IPS DF 6.9 (cell line): ENCODE measurements at places on chromosomes 4 and X.

GRCh38 chr4:74056858-74057562, 18.5 kb upstream of the CXCL3 start:
- DNase-seq: no peak
- H3K27ac ChIP-seq: no peak overlapping the region
- H3K4me1 ChIP-seq: no peaks in the 10 kb centered on the region
- H3K27me3 ChIP-seq: no peaks in the 10 kb centered on the region

GRCh38 chr4:155952501-155952901, 1.2 kb downstream of the CTSO start:
- H3K4me3 ChIP-seq: no peak overlapping the region
- no peak overlapping the region for H3K27ac ChIP-seq
- H3K4me1 ChIP-seq: no peaks in the 10 kb centered on the region
- no peaks in the 10 kb centered on the region for H3K27me3 ChIP-seq

DNA sequence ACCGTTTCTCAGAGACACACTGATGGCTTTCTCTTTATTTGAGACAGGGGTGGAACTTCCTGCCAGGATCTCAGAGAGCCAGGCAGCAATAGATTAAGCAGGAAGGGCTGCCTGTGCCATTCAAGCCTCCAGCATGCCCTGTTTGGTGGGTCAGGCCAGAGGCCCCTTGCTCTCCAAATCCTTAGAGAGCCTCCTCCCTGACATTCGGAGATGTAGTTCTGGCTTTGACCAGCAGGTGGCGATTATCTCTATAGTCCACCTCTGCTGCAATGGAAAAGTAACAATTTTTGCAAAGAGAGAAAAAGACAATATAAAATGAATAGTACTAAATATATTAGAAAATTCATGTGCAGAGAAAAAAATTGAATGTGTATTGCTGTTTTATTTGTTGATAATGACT, 93.9 kb downstream of the NXF2B start:
- H3K36me3 ChIP-seq: no peaks in the 10 kb centered on the region
- no peaks in the 10 kb centered on the region for H3K4me1 ChIP-seq
- no peak for DNase-seq
- no peak overlapping the region for H3K4me3 ChIP-seq
- H3K27me3 ChIP-seq: no peaks in the 10 kb centered on the region
- no peak overlapping the region for H3K27ac ChIP-seq

DNA sequence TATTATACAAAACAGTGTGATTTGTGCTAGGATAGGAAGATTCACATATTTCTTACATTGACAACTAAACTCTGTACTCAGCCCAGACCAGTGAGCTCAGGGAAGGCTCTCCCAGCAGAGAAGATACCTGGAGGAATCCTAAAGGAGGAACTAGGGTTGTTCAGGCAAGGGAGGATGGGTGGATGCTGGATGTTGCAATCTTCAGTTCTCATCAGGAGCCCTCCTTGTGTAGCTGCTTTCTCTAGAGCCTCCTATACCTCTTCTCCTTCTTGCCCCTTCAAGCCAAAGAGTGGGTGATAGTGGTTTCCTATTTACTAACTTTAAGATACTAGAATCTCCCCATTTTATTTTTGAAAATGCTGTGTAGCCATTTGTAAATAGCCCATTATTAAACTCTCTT, 117.3 kb downstream of the NKX6-1 start:
- H3K4me3 ChIP-seq: no peak overlapping the region

GRCh38 chrX:29560065-29560464, 655.3 kb upstream of the MAGEB2 start:
- no peaks in the 10 kb centered on the region for H3K4me1 ChIP-seq
- H3K27ac ChIP-seq: no peak overlapping the region
- H3K4me3 ChIP-seq: no peak overlapping the region
- DNase-seq: no peak

DNA sequence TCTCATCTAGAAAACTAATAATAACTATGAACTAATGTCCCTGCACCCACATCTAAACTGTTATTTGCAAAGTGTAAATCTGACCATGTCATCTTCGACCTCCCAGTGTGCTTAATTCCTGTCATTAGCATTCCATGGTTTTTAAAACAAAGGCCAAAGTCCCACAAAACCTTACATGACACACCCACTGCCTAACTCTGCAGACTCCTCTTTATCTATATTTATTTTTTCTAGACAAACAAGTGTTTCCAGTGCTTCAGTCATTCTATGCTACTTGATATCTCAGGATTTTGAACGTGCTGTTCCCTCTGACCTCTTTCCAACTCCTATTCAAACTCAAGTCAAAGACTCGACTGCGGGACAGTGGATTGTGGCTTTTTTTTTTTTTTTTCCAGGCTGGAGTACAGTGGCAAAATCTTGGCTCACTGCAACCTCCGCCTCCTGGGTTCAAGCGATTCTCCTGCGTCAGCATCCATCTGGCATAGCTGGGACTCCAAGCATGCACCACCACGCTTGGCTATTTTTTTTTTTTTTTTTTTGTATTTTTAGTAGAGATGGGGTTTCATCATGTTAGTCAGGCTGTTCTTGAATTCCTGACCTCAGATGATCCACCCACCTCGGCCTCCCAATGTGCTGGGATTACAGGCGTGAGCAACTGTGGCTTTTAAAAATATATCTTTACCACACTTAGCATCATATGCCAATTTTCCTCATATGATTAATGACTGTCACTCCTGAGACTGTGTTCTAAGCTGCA, 1511.0 kb downstream of the ARAP2 start:
- DNase-seq: no peak
- H3K4me3 ChIP-seq: no peak overlapping the region
- no peaks in the 10 kb centered on the region for H3K36me3 ChIP-seq
- no peaks in the 10 kb centered on the region for H3K27me3 ChIP-seq

DNA sequence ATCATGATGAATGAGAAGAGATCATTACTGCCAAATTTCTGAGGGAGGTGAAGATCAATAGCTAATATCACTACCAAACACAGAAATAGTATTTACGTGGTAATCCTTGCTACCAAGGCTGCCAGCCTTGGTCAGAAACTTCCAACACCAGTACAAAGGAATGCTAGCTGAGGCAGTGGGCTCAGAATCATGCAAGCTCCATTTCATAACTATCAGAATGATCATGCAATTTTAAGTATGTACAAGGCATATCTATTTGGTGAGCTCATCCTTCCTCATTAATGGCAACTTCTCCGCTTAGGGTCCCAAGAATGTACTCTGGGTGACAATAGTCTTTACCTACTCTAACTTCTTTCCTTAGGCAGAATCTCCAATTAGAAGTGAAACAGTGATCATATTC, 135.0 kb downstream of the GPC3 start:
- H3K27ac ChIP-seq: no peak overlapping the region
- no peaks in the 10 kb centered on the region for H3K27me3 ChIP-seq
- no peak for DNase-seq

GRCh38 chr4:155190099-155190498, 18.3 kb upstream of the NPY2R start:
- no peak overlapping the region for H3K27ac ChIP-seq

GRCh38 chr4:11471618-11472017, 42.9 kb upstream of the HS3ST1 start:
- peaks cover 3% of the 10 kb centered on the region; the same call in 1 of the 2 replicates for H3K4me1 ChIP-seq
- H3K4me3 ChIP-seq: no peak overlapping the region
- H3K27ac ChIP-seq: no peak overlapping the region
- no peak for DNase-seq
- no peaks in the 10 kb centered on the region for H3K27me3 ChIP-seq
